Kidney epithelial cell (primary cell): ENCODE measurements at places on chromosomes 7 and 10.

DNA sequence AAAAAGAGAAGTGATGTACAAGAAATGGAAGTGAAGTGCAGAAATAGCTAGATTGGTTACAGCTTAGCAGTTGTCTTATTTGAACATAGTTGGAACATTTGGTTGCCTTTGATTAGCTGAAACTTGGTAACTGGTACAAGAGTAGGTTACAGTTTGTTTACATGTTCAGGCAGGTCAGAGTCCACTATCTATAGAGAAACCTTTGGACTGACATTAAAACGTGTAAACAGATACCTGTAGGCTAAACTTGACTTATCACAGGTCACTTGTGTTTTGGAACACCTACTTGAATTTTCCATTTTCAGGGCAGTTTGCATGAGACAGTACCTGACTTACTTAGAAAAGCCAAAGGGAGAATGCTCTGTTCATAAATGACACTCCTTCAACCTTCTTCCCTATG lies 28.5 kb upstream of the CYP2C8 start:
- no peak for DNase-seq

DNA sequence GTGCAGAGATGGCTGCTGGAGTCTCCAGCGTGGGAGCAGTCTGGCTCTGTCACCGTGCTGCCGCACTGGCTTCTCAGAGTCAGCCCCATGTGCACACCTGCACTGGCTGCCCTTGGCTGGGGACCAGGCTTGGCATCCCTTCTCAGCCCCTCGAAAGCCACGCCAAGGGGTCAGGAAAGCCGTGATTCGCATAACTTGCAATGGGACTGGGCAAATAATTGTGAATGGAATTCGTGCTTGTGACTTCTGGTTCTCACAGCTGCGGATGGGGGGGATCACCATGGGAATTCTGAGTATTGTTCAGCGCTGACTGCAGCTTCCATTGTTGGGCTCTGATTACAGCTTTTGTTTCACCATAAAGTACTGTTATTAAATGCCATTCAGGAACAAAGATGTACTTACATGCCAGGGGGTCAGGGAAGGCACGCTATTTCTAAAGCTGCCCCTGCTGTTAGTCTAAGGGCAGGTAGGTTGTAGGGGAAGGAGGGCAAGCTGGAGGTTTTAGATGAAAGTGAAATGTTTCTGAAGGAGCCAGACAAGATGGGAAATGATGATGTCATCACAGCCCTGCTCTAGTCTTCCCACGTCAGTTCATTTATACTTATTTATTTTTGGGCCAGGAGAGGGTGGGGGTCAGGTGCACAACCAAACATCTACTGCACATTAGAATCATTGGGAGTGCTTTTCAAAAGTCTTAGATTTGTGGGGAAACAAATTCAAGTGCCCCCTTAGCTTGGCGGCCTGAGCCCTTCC lies 5.8 kb upstream of the PLEKHA1 start:
- no peak for DNase-seq

GRCh38 chr7:129343099-129343700 lies 91.0 kb upstream of the STRIP2 start:
- DNase-seq: no peak

GRCh38 chr7:100215895-100216294 lies 3.9 kb upstream of the PVRIG start:
- DNase-seq: no peak
